ENCODE measurements at places on chromosomes 12 and 14. TPM values are rescaled to one million over a fixed set of nuclear protein-coding genes. Genes with fewer than 3 reads are reported as not detected.
A peak's percentile ranks its signal among the peaks of the same experiment; 100 is the strongest.

The FGF6 gene
- not detected for total RNA-seq

DNA sequence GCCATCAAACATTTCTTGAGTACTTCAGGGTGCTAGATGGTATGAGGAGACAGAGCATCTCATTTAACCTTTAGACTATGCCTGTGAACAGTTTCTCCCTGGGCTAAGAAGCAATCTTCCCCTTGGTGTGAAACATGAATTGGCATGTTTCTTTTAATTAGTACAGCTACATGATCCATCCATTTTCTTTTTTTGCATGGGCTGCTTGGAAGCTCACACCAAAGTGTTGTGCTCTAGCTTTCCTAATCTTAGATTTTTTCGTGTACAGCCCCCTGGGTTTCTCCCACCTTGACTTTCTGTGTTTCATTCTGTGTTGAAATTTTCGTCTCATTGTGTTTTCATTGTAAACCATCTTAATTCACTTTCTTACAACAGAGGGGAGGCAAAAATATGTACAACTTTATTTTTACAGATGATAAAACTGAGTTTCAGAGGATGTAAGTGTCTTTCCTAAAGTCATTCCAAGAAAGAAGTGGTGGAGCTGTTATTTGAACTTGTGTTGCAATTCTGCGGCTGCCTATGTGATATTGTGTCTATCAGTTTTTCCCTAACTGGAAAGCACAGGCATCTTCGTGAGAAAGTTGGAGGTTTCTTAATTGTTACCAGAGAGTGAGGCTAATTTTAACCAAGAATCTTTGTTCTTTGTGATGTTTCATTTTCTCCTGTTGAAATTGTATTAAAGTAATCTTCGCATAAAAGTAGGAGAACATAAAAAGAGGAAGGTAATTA lies 64.5 kb downstream of the DAAM1 start:
- no peak overlapping the region for H3K4me3 ChIP-seq
- H3K4me1 ChIP-seq = no peaks in the 10 kb centered on the region
- H3K27ac ChIP-seq = no peak overlapping the region
- DNase-seq = no peak

DNA sequence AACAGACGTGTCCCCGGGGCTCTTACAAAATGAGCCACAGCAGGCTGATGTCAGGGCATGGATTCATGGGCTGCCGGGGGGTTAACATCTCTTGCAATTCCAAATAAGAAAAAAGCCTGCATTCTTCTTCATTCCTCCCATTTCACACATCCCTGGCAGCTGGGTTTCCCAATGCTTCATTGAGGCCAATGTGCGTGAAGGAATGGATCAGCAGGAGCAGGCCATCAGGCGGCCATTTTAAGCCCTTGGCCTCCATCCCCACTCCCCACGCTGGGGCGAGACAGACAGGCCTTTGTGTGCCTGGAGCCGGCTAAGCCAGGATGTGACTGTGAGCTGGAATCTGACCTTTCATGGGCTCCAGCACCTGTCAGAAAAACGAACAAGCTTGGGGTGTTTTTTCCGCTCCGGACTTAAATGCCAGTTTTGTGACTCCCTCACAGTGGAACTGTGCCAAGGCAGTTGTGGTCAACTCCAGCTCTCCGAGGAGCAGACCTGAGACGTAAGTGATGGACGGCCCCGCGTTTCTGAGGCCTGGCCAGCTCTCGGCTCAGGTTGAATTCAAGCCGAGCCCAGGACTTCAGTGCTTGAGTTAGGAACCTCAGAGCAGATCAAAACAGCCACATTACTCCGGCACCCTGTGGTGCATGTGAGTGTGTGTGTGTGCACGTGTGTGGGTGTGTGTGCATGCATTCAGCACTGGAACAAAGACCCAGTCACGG lies 133.1 kb downstream of the TMEM30B start:
- no peak overlapping the region for H3K27ac ChIP-seq
- no peaks in the 10 kb centered on the region for H3K4me1 ChIP-seq
- no peak overlapping the region for H3K4me3 ChIP-seq

DNA sequence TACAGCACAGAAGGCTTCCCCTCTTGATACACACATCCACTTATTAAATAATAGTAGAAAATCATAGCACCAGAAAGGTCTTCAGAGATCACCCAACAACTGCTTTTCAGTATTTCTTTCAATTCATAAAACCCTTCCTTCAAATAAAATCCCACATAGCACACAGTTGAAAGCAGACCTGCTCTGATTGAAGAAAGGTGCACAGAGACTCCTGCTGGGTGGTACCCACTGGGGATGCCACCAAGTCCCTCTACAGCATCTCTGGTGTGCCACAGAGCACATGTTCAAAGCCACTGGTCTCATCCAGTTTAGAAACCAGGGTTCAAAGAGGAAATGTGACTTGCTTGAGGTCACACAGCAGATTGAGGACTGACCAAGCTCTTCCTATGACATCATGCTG lies 427.5 kb downstream of the BCL11B start:
- no peak overlapping the region for H3K27ac ChIP-seq
- no peaks in the 10 kb centered on the region for H3K36me3 ChIP-seq
- no peak overlapping the region for H3K4me3 ChIP-seq
- DNase-seq = no peak
- no peaks in the 10 kb centered on the region for H3K4me1 ChIP-seq

DNA sequence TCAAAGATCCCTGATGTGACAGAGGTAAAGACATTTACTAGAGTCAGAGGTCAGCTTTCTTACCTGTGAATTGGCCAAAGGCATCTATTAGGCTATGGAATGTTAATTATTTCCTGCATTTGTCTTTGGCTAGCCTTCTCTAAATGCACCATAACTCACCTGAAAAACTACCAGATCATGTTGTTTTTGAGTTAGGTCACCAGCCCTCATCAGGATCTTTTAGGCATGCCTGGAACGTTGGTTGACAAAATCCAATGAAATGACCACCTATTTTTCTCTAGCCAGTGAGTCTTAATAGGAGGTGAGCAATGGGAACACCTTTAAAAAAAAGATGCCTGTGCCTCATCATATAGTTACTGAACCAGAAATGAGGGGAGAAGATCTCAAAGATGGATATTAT lies 46.2 kb downstream of the ANO4 start:
- H3K27me3 ChIP-seq = no peaks in the 10 kb centered on the region
- H3K36me3 ChIP-seq = no peaks in the 10 kb centered on the region
- no peak overlapping the region for H3K27ac ChIP-seq
- DNase-seq = no peak
- no peak overlapping the region for H3K4me3 ChIP-seq
- no peaks in the 10 kb centered on the region for H3K4me1 ChIP-seq

DNA sequence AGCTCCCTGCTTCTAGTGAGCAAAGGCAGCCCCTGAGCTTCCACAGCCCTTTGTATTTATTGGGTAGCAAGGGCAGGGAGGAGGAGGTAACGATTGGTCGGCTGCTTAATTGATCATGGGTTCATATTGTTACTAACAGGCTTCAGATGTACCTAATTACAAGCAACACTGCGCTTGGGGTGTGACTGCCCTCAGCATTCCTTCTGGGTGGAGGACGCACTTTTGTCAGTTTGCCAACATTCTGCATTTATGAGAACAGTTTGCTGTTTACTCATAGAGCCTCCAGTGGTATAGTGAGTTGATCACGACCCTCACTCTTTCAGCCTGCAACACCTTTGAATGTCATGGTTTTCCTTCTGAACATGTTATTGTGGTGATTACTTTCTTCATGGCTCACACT lies 9.6 kb downstream of the TSHR start:
- H3K4me1 ChIP-seq = peaks cover 2% of the 10 kb centered on the region
- no peak for DNase-seq
- no peak overlapping the region for H3K27ac ChIP-seq
- H3K27me3 ChIP-seq = no peaks in the 10 kb centered on the region

The NAV3 gene
- not detected for total RNA-seq

DNA sequence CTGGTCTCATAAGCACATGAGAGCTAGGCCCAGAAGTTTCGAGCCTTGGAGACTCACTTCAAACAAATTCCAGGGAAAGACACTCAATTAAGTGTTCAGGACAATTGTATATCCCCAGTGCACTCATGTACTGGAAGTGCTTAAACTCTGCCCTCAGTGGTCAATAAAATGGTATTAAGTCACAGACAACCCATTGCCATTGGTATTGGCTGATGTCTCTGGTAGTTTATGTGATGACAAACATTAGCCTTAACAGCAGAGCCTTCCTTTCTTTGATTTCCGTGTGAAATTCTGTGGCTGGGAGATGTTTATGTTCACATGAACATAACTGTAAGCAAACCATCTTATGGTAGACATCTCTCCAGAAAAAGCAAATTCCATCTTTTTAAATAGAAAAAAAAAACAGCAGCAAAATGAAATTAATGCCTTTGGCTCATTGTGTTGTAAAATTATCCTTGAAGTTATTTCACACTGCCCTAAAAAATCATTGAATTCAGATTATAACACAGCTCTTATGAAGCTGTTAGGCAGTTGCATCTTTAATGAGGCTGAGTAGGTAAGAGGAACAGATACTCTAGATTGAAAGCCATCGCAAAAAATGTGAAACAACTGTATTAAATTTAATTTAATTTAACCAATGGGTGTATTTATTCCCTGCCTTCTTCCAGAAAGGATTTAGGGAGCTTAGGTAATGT lies 216.2 kb upstream of the PLEKHG7 start:
- no peaks in the 10 kb centered on the region for H3K27me3 ChIP-seq
- no peak for DNase-seq
- H3K4me3 ChIP-seq = no peak overlapping the region
- H3K4me1 ChIP-seq = no peaks in the 10 kb centered on the region
- no peak overlapping the region for H3K27ac ChIP-seq
- no peaks in the 10 kb centered on the region for H3K36me3 ChIP-seq

DNA sequence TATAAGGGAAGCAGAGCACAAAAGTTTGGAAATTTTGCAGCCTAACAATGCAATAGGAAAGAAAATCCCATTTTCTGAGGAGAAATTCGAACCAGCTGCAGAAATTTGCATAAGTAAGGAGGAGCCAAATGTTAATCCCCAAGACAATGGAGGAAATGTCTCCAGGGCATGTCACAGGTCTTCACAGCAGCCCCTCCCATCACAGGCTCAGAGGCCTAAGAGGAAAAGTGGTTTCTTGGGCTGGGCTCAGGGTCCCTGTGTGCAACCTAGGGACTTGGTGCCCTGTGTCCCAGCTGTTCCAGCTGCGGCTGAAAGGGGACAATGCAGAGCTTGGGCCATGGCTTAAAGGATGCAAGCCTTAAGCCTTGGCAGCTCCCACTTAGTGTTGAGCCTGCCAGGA lies 190.0 kb downstream of the MDGA2 start:
- H3K4me3 ChIP-seq = no peak overlapping the region
- no peak overlapping the region for H3K27ac ChIP-seq
- H3K27me3 ChIP-seq = no peaks in the 10 kb centered on the region
- no peak for DNase-seq
- no peaks in the 10 kb centered on the region for H3K36me3 ChIP-seq

The LRRK2 gene
- total RNA-seq = 1.9 TPM

DNA sequence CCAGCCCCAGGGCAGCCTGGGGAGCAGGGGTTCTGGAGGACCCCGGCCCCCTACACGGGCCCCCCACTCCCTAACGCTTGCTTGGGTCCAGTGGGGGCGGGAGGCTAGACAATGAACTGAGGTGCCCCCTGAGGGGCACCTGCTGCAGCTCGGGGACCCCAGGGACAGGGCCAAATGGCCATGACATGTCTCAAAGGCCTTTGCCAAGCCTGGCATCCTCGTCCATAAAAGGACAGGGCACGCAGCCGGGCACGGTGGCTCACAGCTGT lies 11.7 kb upstream of the C14orf180 start:
- H3K27me3 ChIP-seq = no peaks in the 10 kb centered on the region
- H3K4me1 ChIP-seq = no peaks in the 10 kb centered on the region

GRCh38 chr12:67991158-67991557 lies 1.9 kb downstream of the IFNG-AS1 start:
- no peaks in the 10 kb centered on the region for H3K36me3 ChIP-seq
- peak overlapping the region; percentile 52 for H3K27ac ChIP-seq
- peaks cover 27% of the 10 kb centered on the region for H3K4me1 ChIP-seq
- H3K4me3 ChIP-seq = no peak overlapping the region

The KSR2 gene
- total RNA-seq = 0.05 TPM

- H3K36me3 ChIP-seq = peaks cover 6% of the 10 kb centered on the region
- no peaks in the 10 kb centered on the region for H3K27me3 ChIP-seq
- H3K27ac ChIP-seq = no peak overlapping the region
Measured at GRCh38 chr12:49521389-49521788, 17.4 kb upstream of the KCNH3 start.

DNA sequence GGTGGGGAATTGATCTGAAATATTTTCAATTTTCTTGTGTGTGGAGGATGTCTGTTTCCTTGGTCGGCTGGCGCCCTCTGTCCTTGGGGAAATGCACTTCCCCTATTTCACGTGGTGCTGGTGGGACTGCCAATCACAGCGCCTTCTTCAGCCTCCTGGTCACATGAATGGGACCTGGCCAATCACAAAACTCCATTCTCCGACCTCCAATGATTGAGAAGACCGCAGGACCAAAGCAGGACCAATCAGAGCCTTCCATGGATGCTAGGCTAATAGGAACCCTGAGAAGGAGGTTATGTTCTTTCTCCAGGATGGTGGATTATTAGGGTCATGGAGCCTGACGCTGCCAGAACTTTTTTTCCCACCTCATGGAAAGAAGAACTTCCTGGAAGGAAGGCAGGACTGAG lies 188.7 kb downstream of the TTC8 start:
- no peaks in the 10 kb centered on the region for H3K36me3 ChIP-seq
- H3K27ac ChIP-seq = no peak overlapping the region
- H3K4me3 ChIP-seq = no peak overlapping the region
- H3K4me1 ChIP-seq = no peaks in the 10 kb centered on the region
- H3K27me3 ChIP-seq = no peaks in the 10 kb centered on the region

GRCh38 chr14:80982711-80983110 lies 27.3 kb downstream of the TSHR start:
- peaks cover 6% of the 10 kb centered on the region for H3K4me1 ChIP-seq
- no peaks in the 10 kb centered on the region for H3K36me3 ChIP-seq
- H3K4me3 ChIP-seq = no peak overlapping the region
- DNase-seq = no peak
- H3K27ac ChIP-seq = no peak overlapping the region

DNA sequence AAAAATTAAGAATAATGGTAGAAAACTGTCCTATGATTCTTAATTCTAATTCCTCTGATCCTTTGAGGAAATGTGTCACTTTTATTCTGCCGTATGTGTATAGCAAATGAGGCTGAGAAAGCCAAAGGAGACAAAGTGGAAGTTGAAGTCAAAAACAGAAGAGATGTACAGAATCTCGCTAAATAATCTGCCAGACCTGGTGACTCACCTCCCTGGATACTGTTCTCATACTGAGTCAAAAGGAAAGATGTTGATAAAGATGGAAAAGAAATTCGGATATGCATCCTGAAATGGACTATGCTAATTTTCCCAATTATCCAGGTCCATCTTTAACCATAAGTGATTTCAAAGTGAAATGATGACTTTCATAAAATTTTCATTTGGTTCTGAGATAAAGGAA lies 92.5 kb downstream of the DUSP6 start:
- no peaks in the 10 kb centered on the region for H3K36me3 ChIP-seq
- no peak for DNase-seq
- no peaks in the 10 kb centered on the region for H3K4me1 ChIP-seq
- no peak overlapping the region for H3K27ac ChIP-seq
- no peaks in the 10 kb centered on the region for H3K27me3 ChIP-seq

- H3K27ac ChIP-seq = no peak overlapping the region
- H3K27me3 ChIP-seq = no peaks in the 10 kb centered on the region
- no peaks in the 10 kb centered on the region for H3K4me1 ChIP-seq
- H3K4me3 ChIP-seq = no peak overlapping the region
Measured at GRCh38 chr14:75840911-75841310, 140.9 kb downstream of the TGFB3 start.

Measured in T-cell (primary cell).